ENCODE measurements at places on chromosomes 6 and 20.

GRCh38 chr6:125285936-125286335 lies 15.8 kb downstream of the HDDC2 start:
- no peak for DNase-seq

DNA sequence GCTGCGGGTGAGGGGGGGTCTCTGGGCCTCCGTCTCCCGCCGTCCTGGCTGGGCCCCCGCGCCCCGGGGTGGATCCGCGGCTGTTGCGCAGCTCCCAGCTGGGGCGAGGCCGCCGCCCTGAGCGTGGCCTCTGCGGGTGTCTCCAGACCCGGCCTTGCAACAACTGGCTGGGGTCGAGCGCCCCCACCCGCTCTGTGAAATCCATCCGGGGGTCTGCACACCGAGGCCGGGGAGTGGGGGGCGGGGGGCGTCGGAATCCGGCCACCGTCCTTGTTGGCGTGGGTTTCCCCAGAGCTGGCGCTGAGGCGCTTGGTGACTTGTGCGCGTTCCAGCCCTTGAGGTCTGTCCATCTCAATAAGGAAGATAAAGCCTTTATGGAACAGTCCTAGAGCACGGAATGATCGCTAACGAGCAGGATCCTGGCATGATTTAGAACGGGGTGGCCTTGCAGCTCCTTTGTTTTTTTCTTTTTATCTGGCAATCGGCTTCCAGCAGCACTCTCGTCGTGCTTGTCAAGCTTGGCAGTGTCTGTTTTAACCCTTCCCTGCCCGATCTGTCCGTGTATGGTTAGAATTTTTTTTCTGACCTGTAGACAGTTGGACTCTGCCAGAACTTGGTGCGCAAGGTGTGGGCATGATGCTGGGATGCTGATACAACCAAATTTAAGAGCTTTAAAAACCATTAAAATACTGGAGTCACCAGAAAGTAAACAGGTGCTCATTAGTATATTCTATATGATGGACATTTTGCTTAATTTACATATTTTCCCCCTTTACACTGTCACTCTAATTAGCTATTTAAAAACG lies 675 bp downstream of the DSTN start:
- DNase-seq, result no peak

DNA sequence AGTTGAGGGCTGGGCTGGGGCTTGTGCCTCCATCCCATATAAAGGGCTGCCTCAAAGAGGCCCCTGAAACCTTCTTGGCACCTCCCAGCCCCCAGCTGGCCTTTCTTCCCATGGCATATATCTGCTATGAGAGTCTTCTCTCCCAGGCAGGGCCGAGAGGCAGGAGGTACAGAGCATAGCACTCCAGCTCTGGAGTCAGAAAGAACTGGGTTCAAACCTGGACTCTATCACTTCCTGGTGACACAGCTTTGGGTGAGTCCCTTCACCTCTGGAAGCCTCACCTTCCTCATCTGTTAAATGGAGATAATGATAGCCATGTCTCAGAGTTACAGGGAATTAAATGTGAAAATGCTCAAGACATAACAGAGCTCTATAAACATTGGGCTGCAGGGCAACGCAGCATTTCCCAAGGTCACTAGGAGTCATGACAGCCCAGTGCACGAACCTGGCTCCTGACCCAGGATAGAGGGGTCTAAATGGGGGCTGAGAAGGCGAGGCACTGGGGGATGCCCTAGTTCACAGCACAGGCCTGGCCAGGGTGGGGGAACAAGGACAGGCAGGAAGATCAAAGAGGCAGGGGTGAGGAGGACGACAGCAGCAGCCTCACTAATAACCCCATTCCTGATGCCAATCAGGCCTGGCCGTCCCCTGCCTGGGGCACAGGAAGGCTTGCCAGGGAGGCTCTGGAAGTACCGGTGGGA lies 1.9 kb downstream of the FAM83C start:
- no peak for DNase-seq

- DNase-seq, result no peak
Observed at GRCh38 chr6:26611599-26611998, 14.8 kb downstream of the ABT1 start.

DNA sequence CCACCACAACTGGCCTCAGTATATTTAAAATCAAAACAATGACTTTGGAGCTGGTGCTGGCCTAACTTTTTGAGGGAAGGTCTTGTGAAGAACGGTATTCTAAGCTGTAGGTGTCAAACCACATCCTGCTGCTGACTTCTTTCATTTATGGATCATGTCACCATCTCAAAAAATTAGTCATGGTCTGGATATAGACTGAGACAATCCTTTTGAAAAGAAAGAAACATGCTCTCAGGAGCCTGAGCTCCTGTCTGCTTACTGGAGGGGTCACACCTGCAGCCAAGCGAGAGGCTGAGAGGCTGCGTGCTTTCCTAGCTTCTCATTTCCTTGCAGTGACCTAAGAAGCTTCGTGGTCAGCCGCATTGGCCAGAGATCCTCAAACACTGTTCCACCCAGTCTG lies 55.2 kb downstream of the TIAM2 start:
- no peak for DNase-seq

DNA sequence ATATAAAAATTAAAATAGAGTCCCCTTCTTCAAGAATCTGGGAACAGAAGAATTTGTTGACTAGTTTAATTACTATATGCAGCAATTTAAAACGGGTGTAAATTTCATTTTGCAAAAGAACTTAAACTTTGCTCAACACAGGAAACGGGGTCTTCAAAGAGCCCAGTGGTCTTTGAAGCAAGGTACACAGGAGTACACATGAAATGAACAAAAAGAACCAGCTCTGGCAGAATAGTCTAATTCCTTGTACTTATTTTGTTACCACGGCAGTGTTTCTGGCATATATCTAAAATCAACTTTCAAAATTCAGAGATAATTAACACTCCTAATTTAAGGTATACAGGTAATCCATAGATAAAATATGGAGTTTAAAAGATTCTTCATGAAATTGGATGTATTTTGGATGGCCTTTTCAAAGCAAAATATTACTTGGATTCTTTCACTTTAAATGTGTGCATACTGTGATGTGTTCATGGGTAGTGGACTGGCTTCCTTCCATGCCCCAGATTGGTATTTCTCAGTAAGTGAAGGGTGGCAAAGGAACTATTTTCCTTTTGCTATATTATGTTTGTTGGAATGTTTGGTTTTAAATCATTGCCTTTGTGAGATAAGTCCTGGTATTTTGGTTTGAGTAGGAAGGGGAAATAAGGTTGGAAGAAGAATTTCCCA lies 96.8 kb upstream of the THEMIS start:
- DNase-seq, result no peak

- DNase-seq, result no peak
Observed at GRCh38 chr6:131640100-131640499, 3.0 kb downstream of the ENPP3 start.

- DNase-seq, result no peak
Observed at GRCh38 chr6:132481189-132481588, 31.7 kb downstream of the STX7 start.

DNA sequence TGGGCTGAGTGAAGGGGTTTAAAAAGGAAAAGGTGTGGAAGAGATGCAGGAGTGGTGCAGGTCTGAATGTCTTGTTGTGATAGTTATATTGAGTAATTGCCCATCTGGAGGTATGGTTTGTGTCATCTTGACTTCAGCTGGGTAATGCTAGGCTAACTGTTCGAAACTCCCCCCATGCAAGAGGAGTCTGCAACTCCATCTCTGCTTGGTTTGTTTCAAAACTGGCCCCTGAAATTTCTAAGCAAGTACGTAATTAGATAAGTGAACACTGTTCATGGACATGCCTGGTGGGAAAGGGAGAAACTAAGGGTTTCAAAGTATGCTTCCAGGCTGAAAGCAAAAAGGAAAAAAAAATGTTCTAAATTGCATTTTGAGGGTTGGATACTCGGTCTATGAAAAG lies 17.1 kb downstream of the TTK start:
- no peak for DNase-seq

DNA sequence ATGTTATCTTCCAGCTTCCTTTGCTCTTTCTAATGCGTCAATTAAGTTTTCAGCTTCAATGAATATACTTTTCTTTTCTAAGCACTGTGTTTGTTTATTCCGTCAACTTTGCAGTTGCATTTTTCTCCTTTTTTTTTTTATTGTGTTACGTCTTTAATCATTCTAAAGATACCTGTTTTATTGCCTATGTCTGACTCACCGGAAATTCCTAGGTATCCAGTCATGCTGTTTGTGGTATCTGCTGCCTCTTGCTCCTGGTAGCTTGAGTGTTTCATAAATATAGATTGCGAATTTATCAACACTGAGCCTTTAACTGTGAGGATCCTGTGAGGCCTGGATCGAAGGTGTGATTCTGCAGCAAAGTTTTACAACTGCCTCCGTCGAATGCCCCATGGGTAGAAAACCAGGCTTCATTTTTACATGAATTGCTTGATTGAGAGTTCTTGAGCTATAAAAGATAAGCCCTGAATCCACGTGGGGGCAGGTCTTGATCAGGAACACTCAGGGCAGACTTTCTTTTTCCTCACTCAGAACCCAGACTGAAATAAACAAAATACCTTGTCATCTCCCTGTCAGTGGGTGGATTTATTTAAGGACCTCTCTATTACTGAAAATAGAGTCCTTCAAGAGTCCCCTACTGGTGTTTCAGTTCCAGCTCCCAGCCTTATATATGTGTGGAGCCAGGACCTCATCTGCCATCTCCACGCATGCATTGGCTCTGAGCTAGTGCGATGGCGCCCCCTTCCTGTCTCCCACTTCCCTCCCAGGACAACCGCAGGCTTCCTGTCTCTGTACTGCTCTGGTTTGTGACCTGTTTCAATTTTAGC lies 60.1 kb upstream of the LRRC1 start:
- DNase-seq, result no peak

DNA sequence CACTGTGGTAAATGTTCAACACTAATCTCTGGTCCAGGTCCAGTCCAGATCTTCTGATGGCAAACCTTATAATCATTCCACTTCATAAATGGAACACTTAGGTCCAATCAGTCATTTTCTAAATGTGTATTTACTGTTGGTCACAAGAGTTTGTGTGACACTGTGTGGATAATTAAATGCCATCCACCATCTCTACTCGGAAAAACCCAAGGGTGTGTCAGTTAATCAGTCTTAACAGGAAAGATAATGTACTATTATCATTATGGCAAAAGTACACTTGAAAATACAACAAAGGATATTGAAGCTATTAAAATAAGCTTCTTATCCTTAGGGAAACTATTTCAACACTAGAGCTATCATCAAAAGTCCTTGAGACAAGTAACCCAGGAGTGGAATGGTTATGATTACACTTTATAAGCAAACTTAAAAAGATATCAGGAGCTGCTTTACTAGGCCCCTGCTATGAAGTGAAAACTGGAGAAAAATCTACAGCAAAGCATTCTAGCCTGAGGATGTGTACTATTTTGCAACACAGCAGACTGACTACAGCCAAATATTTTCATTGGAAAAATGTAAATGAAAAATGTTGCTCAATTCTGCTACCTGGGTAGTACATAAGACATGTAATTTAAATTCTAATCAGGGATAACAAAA lies 227.9 kb downstream of the LAMA2 start:
- DNase-seq, result no peak

- DNase-seq, result no peak
Observed at GRCh38 chr20:15155848-15156401, 818.5 kb upstream of the FLRT3 start.

GRCh38 chr6:167094820-167095637 lies 27.9 kb upstream of the CCR6 start:
- DNase-seq, result no peak

GRCh38 chr6:23728707-23729106 lies 397.3 kb upstream of the NRSN1 start:
- DNase-seq, result no peak

- no peak for DNase-seq
Observed at GRCh38 chr6:83556871-83557270, 44.5 kb downstream of the PRSS35 start.

DNA sequence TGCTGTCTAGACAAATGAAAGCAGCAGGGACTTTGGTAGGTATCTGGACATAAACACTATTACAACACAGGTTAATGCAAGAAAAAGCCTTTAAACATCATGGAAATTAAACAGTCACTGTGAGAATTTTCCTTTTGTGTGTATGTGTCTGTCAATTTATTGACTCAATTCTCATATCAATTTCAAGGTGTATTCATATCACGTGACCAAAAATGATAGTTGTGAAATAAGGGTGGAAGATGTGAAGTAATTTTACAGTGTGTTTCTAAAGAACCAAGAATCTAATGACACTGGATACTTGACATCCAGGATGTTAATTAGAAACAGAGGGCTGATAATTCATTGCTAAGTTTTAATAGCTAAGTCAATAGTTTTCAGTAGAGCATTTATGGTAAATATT lies 244.0 kb downstream of the TMEM242 start:
- no peak for DNase-seq

DNA sequence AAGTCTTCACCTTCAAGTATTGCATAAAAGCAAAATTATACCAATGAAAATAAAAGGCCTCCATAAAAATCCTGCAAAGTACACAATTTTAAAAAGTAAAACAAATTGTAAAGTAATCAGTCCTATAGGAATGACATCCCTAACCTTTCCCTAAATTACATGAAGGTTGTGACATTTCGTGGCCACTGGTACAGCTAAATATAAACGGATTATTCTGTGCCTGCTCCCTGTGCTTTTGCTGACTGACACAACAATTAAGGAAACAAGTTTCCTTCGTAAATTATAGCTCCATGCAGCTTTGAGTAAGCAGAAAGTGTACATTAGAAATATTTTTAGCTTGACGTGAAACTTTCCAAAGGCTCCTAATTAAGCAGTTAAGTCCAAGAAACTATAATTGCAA lies 222.8 kb downstream of the KCNQ5 start:
- no peak for DNase-seq

- DNase-seq, result no peak
Observed at GRCh38 chr6:104984831-104985230, 27.9 kb downstream of the LIN28B start.

- no peak for DNase-seq
Observed at GRCh38 chr6:153096031-153096430, 35.1 kb downstream of the RGS17 start.

GRCh38 chr6:17828149-17828548 lies 121.4 kb upstream of the NUP153 start:
- DNase-seq, result no peak

- DNase-seq, result no peak
Observed at GRCh38 chr6:2857580-2858337, 16.1 kb upstream of the SERPINB1 start.

GRCh38 chr6:113894712-113895674 lies 37.8 kb downstream of the MARCKS start:
- DNase-seq, result no peak

DNA sequence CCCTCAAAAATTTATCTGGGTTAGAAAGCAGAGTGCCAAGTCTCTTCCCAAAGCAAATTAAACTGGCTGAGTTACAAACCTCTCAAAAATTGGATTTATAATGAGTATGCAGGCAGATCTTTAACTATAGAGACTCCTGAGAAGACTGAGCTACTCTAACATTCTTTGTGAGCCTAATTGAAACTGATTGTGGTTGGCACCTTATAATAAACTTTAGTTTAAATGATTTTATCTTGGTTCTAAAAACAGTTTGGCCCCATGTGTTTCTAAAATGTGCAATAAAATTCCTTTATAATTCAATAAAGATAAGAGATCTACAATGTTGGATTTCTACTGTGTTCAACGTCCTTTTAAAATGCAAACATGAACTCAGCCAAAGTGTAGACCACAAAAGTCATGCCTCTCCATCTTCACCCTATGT lies 480.2 kb upstream of the RNF217 start:
- no peak for DNase-seq

- DNase-seq, result no peak
Observed at GRCh38 chr20:64083804-64084684, at the start of gene LKAAEAR1. TSS of gene LKAAEAR1 (minus strand) at chr20:64084398. CDS start at chr20:64084219, 179 bp downstream.

GRCh38 chr6:150806790-150807189 lies 58.7 kb upstream of the MTHFD1L start:
- no peak for DNase-seq

Measured in mesothelial cell of epicardium (in vitro differentiated cells).